ENCODE measurements at places on chromosomes 13 and 19.

- peak; percentile 86 for DNase-seq
Measured at GRCh38 chr19:11339254-11340098, at the start of gene RAB3D. RAB3D (minus strand) TSS chr19:11339657; CDS start chr19:11337399, 2,258 bp downstream.

DNA sequence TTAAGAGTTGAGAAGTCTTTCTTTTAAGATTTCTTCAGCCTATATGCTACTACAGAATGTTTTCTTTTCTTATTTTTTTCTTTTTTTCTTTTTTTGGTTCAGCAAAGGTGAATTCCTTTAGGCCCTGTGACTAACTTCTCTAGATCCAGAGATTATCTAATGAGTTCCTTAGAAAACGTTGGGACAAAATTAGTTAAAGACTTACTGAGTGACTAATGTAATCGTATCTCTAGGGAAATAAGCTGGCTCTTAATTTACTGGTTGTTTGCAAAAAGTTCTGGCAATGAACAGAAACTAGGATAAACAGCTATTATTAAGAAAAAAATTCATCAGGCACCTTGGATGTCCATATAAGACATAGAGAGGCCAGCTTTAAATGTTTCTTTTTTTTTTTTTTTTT is 30.7 kb upstream of the CSNK1A1L start:
- no peak for DNase-seq

DNA sequence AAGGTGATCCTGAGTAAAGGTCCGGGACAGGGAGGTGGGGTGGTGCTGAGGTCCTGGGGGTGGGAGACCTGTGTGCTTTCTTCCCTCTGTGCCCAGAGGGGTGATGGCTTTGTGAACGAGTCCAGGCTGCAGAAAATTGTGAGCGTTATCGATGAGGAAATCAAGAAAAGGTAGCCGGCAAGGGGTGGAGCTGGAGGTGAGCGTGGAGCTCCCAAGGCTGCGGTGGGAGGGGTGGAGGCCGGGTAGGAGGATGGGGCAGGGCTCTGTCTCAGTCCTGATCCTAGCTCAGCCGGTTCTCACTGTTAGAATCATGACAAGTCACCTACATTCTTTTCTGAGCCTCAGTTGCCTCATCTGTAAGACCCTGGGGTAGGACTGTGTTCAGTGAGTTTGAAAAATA is 4.0 kb downstream of the SELENOV start:
- peak; percentile 39 for DNase-seq

GRCh38 chr19:31351056-31351854 is 2.0 kb upstream of the TSHZ3 start:
- DNase-seq = no peak

DNA sequence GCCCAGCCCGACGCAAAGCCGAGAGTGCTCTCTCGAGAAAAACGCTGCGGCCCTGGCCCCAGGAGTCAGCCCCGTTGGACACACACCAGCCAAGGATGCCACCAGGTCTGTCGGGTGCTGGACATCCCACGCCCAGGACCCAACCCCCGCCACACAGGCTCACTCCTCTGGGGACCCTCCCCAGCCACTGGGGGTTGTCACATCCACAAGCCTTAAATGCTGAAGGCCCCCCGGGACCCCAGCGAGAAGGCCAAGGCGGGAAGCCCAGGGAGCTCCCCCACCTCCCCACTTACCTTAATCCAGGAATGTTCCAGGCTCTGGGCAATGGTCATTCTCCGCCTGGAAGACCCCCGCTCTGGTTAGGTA is 11.2 kb downstream of the DAPK3 start:
- no peak for DNase-seq
